ENCODE measurements at places on chromosomes 7 and 10. TPM values are rescaled to one million over a fixed set of nuclear protein-coding genes. Genes with fewer than 3 reads are reported as not detected.

Gene C10orf143
- 1.5 TPM for total RNA-seq

Gene NACAD
- total RNA-seq, result 6.7 TPM

Gene AEBP1
- 61.4 TPM for total RNA-seq

Gene CYP3A7
- total RNA-seq, result not detected

Gene NEUROD6
- not detected for total RNA-seq

Gene SPAG6
- 2.1 TPM for total RNA-seq

Gene TAS2R5
- 1.6 TPM for total RNA-seq

Gene C7orf57
- total RNA-seq, result not detected

Gene CDK6
- 28.5 TPM for total RNA-seq

Gene RNLS
- total RNA-seq, result 8.3 TPM

Gene TEX47
- total RNA-seq, result not detected

Gene SPDYE6
- not detected for total RNA-seq

Gene TMEM178B
- total RNA-seq, result 4.1 TPM

Gene PIP
- not detected for total RNA-seq

Gene PVRIG
- not detected for total RNA-seq

Gene GRID2IP
- 1.9 TPM for total RNA-seq

Gene H2BK1
- not detected for total RNA-seq

Gene RTKN2
- 19.1 TPM for total RNA-seq

Gene HOXA6
- total RNA-seq, result not detected

Gene GNAT3
- not detected for total RNA-seq

Gene CLRN3
- total RNA-seq, result not detected

Gene RPEL1
- not detected for total RNA-seq

Gene CYP3A4
- not detected for total RNA-seq

Gene ACTL6B
- total RNA-seq, result not detected

Gene WDR86
- total RNA-seq, result 69.8 TPM

Gene DPYSL4
- 7.7 TPM for total RNA-seq

Gene OR13A1
- total RNA-seq, result not detected

Gene GIMAP6
- not detected for total RNA-seq

Gene CYP3A5
- total RNA-seq, result 0.14 TPM

Gene SLC13A1
- total RNA-seq, result not detected

Gene CYP2W1
- not detected for total RNA-seq

Gene CALHM2
- 2.6 TPM for total RNA-seq

Gene ZNF488
- 0.44 TPM for total RNA-seq

Gene SCART1
- 0.29 TPM for total RNA-seq

Gene AKR1C3
- 12.0 TPM for total RNA-seq
